ENCODE measurements at places on chromosomes 4 and X.

GRCh38 chr4:185535612-185536410 lies 504 bp upstream of the PDLIM3 start:
- DNase-seq = no peak

DNA sequence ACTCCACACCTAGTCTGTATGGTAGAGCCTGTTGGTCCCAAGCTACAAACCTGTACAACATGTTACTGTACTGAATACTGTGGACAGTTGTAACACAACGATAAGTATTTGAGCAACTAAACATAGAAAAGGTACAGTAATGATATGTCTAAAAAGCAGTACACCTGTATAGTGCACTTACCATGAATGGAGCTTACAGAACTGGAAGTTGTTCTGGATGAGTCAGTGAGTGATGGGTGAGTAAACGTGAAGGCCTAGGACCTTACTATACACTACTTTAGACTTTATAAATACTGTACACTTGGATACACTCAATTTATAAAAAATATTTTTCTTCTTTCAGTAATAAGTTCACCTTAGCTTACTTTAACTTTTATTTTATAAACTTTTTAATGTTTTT lies 104.0 kb downstream of the TMA16 start:
- DNase-seq = no peak

DNA sequence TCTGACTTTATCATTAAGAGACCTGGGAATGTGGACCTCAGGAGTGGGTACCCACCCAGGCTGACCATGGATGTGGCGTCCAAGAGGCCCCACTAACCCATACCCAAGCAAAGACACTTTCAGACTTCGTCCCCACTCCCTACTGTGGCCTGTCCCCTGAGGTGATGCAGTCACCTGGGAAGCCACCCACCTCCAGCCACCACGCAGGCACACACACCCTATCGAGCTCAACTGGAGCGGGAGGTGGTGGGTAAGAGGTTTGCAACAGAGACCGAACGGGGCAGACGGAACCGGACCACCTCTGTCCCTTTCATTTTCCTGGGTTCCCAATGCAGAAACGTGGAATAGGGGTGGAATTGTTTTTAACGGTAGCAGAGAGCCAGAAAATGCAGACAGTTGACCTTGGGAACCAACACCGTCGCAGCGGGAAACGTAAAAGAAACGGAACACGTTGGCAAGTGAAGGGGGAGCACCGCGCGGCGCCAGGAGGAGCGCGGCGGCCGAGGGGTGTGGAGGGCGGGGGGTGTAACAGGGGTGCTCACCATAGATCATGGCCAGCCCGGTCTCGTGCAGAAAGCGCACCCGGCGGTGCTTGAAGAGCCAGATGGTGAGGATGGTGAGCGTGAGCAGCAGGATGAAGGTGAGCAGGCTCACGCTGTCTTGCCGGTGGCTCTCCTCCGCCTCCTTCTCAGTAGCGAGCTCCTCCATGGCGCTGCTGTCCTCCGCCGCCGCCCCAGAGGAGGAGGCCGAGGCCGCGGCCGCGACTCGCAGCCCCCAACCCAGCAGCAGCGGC lies 559 bp downstream of the SLC9A7 start:
- DNase-seq = peak; percentile 0

- DNase-seq = no peak
Observed at GRCh38 chrX:76420237-76420636, 7.3 kb upstream of the MAGEE1 start.

DNA sequence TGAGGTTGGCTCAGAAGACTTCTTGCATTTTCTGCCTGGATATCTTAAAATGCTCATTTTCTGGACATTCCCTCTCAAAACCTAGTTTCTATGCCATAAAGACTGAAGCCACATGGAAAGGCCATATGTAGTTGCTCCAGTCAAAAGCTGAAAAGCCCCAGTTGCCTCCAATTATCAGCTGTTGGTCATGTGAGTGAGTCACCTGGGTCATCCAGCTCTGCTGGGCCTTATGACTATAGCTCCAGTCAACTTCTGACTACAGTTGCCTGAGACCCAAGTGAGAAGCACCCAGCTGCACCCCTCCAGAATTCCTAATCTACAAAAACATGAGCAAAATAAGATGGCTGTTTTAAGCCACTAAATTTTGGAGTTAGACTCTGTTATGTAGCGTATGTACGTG lies 41.9 kb downstream of the HELQ start:
- no peak for DNase-seq
